ENCODE measurements at places on chromosomes 16 and 17. TPM values are rescaled to one million over a fixed set of nuclear protein-coding genes. Genes with fewer than 3 reads are reported as not detected.
A peak's percentile ranks its signal among the peaks of the same experiment; 100 is the strongest.

DNA sequence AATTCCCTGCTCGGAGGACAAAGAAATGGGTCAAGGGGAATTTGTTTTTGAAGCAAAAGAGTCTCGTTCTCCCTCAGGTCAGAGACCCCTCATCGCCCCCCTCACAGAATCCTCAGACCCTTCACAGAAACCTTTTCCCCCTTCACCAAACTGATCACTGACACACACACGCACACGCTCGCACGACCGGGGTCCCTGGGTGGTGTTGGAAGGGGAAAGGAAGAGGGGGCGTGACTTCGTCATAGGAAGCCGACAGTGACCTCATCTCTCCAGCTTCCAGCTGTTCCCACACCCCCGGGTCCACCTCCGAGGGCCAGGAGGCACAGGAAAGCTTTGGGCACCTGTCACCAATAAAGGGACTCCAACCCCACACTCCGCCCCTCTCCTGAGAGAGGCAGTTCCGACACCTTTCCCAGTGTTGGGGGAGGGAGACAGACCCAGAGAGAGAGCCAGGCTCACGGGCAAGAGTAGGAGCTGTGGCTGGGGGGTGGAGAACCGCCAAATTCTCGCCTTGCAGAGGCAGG is 1.2 kb downstream of the ASGR1 start:
- no peak for DNase-seq
- peaks cover 8% of the 10 kb centered on the region for H3K4me1 ChIP-seq
- H3K27me3 ChIP-seq = peaks cover 45% of the 10 kb centered on the region
- H3K4me3 ChIP-seq = peak overlapping the region; percentile 48
- H3K27ac ChIP-seq = no peak overlapping the region

DNA sequence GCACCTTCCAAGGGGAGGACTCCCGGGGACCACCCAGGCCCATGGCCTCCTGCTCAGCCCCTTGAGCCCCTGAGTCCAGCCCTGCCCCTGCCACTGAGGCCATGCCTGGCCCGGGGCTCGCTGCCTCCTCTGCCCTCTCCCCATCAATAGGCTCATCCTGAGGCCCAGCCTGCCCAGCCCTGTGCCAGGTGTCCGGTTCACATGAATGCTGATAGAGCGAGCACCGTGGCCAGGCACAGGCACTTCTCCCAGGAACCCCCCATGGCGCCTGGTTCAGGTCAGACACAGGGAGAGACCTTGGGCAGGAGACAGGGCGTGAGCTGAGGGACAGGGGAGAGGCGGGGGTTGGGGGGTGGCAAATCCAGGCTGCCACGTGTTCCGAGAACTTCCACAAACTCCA is 2.8 kb upstream of the PVALEF start:
- no peak for DNase-seq
- peaks cover 17% of the 10 kb centered on the region for H3K27me3 ChIP-seq
- H3K4me3 ChIP-seq = no peak overlapping the region
- H3K27ac ChIP-seq = no peak overlapping the region
- H3K4me1 ChIP-seq = peaks cover 3% of the 10 kb centered on the region

DNA sequence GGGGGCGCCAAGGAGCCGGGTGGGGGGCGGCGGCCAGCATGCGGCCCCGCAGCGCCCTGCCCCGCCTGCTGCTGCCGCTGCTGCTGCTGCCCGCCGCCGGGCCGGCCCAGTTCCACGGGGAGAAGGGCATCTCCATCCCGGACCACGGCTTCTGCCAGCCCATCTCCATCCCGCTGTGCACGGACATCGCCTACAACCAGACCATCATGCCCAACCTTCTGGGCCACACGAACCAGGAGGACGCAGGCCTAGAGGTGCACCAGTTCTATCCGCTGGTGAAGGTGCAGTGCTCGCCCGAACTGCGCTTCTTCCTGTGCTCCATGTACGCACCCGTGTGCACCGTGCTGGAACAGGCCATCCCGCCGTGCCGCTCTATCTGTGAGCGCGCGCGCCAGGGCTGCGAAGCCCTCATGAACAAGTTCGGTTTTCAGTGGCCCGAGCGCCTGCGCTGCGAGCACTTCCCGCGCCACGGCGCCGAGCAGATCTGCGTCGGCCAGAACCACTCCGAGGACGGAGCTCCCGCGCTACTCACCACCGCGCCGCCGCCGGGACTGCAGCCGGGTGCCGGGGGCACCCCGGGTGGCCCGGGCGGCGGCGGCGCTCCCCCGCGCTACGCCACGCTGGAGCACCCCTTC is 484 bp downstream of the FZD2 start:
- no peaks in the 10 kb centered on the region for H3K36me3 ChIP-seq
- no peaks in the 10 kb centered on the region for H3K4me1 ChIP-seq
- H3K4me3 ChIP-seq = peak overlapping the region; percentile 96
- H3K27me3 ChIP-seq = peaks cover 17% of the 10 kb centered on the region
- no peak for DNase-seq

DNA sequence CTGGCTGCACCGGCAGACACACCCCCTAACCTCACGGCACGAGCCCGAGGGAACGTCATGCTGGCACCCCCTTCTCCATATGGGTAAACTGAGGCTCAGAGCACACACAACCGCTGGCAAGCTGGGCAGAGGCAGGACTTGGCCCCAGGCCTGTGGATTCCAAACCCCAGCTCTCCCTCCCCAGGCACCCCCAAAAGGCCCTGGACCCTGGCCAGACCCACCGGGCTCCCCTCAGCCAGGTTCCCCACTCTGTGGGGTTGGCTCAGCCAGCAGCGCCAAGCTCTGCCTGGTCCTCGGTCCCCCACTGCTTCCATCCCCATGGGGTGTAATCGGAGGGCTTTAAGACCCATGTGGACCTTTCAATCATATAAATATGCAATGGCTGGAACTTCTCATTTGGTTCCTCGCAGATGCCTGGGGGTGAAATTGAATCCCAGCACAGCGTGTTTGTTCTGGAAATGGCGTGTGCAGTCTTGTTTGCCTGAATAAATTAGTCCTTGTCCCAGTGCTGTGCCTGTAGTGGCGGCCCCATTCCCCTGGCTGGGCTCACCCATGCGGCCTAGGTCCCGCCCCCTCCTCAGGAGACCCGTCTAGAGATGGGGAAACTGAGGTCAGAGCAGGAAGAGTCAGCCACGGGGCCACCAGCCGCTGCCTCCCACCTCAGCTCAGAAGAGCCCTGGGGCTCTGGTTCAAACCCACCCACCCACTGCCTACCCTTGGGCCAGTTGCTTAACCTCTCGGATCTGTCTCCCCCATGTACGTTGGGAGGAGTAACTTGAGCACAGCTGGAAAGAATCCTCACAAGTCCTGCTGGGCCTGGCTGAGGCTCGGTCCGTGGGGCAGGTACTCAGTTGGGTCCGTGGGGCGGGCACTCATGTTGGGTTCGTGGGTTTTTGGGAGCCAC is 57.3 kb downstream of the ZFPM1 start:
- DNase-seq = no peak
- H3K4me3 ChIP-seq = no peak overlapping the region
- no peak overlapping the region for H3K27ac ChIP-seq
- no peaks in the 10 kb centered on the region for H3K4me1 ChIP-seq
- H3K27me3 ChIP-seq = no peaks in the 10 kb centered on the region

DNA sequence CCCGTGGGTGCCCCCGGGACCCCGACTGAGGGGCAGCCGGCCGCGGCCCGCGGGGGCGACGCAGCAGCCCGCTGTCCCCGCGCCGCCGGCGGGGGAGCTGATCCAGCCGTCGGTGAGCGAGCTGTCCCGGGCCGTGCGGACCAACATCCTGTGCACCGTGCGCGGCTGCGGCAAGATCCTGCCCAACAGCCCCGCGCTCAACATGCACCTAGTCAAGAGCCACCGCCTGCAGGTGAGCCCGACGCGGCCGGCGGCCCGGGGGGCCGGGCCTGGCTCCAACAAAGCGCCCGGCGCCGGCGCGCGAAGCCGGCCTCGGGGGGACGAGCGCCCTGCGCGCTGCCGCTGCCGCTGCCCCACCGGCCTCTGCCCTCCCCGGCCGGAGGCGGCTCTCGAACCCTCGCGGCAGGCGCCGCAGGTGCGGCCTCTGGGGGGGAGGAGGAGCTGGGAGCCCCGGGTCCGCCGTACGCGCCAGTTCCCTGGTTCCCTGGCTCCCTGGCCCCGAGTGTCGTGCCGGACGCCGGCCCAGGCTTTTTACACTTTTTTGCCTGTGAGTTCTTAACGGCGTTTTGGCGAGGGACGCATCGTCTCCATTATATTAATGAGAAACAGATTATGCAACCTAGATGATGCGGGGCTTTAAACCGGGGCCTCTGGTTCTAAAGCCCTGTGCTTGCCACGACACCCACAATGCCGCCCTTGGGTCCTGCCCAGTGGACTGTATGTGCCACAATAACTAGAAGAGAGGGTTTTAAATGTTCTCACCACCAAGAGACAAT is 521 bp downstream of the ATMIN start:
- peak overlapping the region; percentile 73 for H3K4me3 ChIP-seq
- H3K36me3 ChIP-seq = no peaks in the 10 kb centered on the region

The FBXW10 gene
- 0.56 TPM for total RNA-seq

DNA sequence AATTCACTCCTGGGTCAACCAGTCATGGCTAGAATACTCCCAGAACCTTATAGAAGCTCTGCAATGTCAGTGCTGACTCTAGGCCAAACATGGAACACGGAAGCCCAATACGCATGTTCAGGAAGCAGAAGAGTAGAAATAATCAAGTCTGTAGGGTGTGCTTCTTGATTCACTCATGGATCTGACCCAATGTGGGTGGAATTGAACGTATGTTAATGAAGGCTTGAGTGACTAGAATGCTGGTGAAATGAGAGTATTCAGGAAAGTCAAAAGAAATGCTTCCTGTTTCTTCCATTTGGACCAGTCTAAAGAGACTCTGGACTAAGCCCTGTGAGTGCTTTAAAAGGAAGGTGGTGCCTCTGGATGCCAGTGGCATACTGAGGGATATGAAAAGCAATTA is 395.0 kb downstream of the CDH13 start:
- peaks cover 5% of the 10 kb centered on the region for H3K4me1 ChIP-seq
- DNase-seq = no peak
- no peak overlapping the region for H3K27ac ChIP-seq
- H3K27me3 ChIP-seq = no peaks in the 10 kb centered on the region

DNA sequence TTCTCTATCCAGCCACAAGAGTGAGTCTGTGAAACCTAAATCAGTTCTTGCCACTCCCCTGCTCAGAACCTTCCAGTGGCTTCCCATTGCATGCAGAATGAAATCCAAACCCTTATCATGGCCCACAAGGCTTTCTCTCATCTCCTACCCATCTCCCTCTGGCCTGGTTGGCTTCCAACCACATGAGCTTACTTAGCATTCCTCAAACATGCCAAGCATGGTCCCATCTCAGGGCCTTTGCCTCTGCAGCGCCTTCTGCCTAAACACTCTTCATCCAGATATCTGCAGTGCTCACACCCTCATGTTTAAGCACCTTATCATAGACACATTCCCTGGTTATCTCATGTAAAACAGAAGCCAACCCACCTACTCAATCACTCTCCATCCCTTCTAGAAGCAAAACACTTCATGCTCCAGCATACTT is 15.5 kb downstream of the TK2 start:
- H3K27me3 ChIP-seq = no peaks in the 10 kb centered on the region
- no peak for DNase-seq
- no peak overlapping the region for H3K27ac ChIP-seq
- no peak overlapping the region for H3K4me3 ChIP-seq
- H3K36me3 ChIP-seq = no peaks in the 10 kb centered on the region
- peaks cover 19% of the 10 kb centered on the region for H3K4me1 ChIP-seq

DNA sequence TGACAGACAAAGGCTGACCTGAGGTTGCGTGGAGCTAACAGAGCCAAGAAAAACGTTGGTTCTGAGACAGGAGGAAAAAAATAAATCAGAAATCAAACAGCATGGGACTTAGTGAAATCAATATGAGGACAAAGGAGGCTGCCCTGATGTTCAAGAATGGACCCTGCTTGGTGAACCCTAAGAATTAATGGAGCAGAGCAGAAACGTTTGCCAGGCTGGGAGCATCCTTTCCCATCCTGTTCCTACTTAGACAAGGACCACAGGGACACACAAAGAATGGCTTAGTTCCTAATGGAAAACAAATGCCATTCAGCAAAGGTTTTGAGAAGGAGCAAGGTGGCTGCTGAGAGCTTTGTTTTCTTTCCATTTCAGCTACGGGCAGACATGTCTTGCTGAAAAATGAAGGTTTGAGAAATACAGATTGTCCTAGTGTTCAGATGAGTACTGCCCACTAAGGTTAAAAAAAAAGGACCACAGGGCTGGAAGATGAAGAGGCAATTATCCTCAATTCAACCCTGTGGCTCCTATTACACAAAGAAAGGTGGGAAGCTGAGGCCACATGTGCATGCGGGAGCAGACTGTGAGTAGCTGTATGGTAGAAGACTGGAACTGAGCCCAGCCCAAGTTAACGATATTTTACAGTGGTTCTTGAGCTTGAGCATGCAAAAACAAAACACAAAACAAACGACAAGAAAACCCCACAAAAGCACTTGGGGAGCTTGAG is 230.1 kb downstream of the SLC39A11 start:
- no peaks in the 10 kb centered on the region for H3K4me1 ChIP-seq
- H3K27me3 ChIP-seq = no peaks in the 10 kb centered on the region
- no peak for DNase-seq
- H3K27ac ChIP-seq = no peak overlapping the region
- no peaks in the 10 kb centered on the region for H3K36me3 ChIP-seq
- no peak overlapping the region for H3K4me3 ChIP-seq

GRCh38 chr17:67569015-67569451 is 148.7 kb upstream of the NOL11 start:
- no peaks in the 10 kb centered on the region for H3K4me1 ChIP-seq
- no peak overlapping the region for H3K27ac ChIP-seq
- H3K36me3 ChIP-seq = no peaks in the 10 kb centered on the region
- H3K4me3 ChIP-seq = no peak overlapping the region
- H3K27me3 ChIP-seq = no peaks in the 10 kb centered on the region

The PRSS8 gene
- total RNA-seq = not detected

The HSD17B2 gene
- total RNA-seq = not detected

GRCh38 chr17:65374966-65375365 is 186.5 kb downstream of the AXIN2 start:
- H3K36me3 ChIP-seq = no peaks in the 10 kb centered on the region
- H3K4me1 ChIP-seq = no peaks in the 10 kb centered on the region
- no peak overlapping the region for H3K27ac ChIP-seq
- H3K4me3 ChIP-seq = no peak overlapping the region

DNA sequence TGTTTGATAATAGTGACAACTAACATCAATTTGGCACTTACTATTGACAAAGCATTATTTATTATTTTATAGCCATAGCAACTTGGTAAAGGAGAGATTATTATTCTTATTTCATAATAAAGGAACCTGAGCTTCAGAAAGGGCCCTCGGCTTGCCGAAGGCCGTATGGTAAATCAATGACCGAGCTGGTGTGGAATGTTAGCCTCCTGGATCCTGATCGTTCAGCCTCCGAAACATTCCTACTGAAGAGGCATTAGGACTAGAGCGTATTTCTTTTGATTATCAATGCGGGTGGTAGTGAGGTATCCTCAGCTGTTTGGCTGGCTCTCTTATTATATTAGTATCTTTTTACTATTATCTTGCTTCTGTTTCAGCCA is 199.3 kb upstream of the TBX2 start:
- no peak overlapping the region for H3K4me3 ChIP-seq
- no peak overlapping the region for H3K27ac ChIP-seq
- H3K27me3 ChIP-seq = no peaks in the 10 kb centered on the region
- H3K4me1 ChIP-seq = peaks cover 6% of the 10 kb centered on the region

DNA sequence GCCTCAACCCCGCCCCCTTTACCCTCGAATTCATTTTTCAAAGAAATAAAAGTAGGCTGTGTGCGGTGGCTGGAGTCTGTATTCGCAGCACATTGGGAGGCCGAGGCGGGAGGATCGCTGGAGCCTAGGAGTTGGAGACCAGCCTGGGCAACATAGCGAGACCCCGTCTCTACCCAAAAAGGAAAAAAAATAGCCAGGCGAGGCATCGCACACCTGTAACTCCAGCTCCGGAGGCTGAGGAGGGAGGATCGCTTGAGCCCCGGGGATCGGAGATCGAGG is 671 bp upstream of the TOP2A start:
- H3K27ac ChIP-seq = peak overlapping the region; percentile 37
- no peaks in the 10 kb centered on the region for H3K36me3 ChIP-seq
- H3K4me3 ChIP-seq = peak overlapping the region; percentile 87
- no peak for DNase-seq
- peaks cover 10% of the 10 kb centered on the region for H3K4me1 ChIP-seq

Data from gastrocnemius medialis (tissue), 4 donors.